ENCODE measurements at places on chromosomes 7 and 10. TPM values are rescaled to one million over a fixed set of nuclear protein-coding genes. Genes with fewer than 3 reads are reported as not detected.

GRCh38 chr7:35379481-35379880 is 125.6 kb upstream of the TBX20 start:
- H3K27me3 ChIP-seq, result no peaks in the 10 kb centered on the region
- no peak overlapping the region for H3K4me3 ChIP-seq
- peak; percentile 9 for DNase-seq
- H3K27ac ChIP-seq, result no peak overlapping the region
- no peaks in the 10 kb centered on the region for H3K36me3 ChIP-seq
- H3K4me1 ChIP-seq, result no peaks in the 10 kb centered on the region

- no peak overlapping the region for H3K4me3 ChIP-seq
- peaks cover 23% of the 10 kb centered on the region for H3K4me1 ChIP-seq
- no peaks in the 10 kb centered on the region for H3K36me3 ChIP-seq
- peak overlapping the region; percentile 81 for H3K27ac ChIP-seq
- no peaks in the 10 kb centered on the region for H3K27me3 ChIP-seq
Measured at GRCh38 chr7:131225619-131226513, 101.8 kb upstream of the MKLN1 start.

DNA sequence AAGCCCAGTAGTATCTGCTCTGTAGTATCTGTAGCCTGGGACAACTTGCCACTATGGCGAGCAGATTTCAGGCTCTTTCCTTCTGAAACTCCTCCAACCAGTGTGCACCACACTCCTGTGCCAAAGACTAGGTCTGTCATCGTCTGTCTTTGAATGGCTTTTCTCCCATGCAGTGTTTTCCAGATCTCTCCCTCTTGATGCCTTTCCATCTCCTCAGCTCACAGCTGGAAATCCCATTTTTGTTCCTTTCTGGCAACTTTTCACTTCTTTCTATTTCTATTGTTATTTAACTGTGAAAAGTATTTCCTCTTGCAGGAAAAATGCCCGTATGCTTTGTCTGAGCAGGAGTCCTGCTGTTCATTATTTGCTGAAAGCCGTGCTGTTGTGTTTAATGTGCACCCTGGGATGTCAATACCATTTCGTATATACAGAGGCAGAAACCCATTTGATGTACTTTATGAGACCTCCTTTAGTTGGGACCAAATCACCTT is 373.7 kb downstream of the PHTF2 start:
- H3K27me3 ChIP-seq, result no peaks in the 10 kb centered on the region
- H3K27ac ChIP-seq, result no peak overlapping the region
- no peaks in the 10 kb centered on the region for H3K4me1 ChIP-seq
- no peak for DNase-seq
- no peak overlapping the region for H3K4me3 ChIP-seq

DNA sequence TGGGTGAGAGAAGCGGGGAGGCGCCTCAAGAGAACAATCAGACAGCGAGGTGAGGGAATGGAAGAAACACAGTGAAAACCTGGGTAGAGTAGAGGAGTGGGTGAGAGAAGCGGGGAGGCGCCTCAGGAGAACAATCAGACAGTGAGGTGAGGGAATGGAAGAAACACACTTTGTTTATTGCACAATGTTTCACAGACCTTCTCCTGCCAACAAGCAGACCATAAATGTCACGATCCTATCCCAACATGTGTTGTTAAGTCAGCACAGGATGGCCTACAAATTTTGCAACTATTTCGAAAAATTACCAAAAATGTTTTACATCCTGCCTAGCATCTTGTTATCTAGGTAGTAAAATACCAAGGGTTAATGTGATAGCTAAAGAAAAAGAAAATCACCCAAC is 115.3 kb downstream of the JAZF1 start:
- no peak for DNase-seq
- H3K36me3 ChIP-seq, result no peaks in the 10 kb centered on the region
- no peaks in the 10 kb centered on the region for H3K27me3 ChIP-seq
- no peak overlapping the region for H3K4me3 ChIP-seq
- H3K4me1 ChIP-seq, result peaks cover 28% of the 10 kb centered on the region
- peak overlapping the region; percentile 80 for H3K27ac ChIP-seq

- H3K4me3 ChIP-seq, result no peak overlapping the region
- peaks cover 11% of the 10 kb centered on the region for H3K27me3 ChIP-seq
- no peak for DNase-seq
- H3K27ac ChIP-seq, result no peak overlapping the region
- H3K4me1 ChIP-seq, result peaks cover 11% of the 10 kb centered on the region
Measured at GRCh38 chr7:713488-714230, 12.8 kb upstream of the DNAAF5 start.

Gene EBLN1
- not detected for total RNA-seq

Gene SPACDR
- total RNA-seq, result not detected

GRCh38 chr7:38506004-38506403 is 125.2 kb downstream of the AMPH start:
- no peak overlapping the region for H3K4me3 ChIP-seq
- no peak overlapping the region for H3K27ac ChIP-seq
- H3K36me3 ChIP-seq, result no peaks in the 10 kb centered on the region
- H3K4me1 ChIP-seq, result no peaks in the 10 kb centered on the region

Gene LLCFC1
- total RNA-seq, result not detected

GRCh38 chr10:34396663-34397062 is 418.4 kb downstream of the PARD3 start:
- H3K27me3 ChIP-seq, result no peaks in the 10 kb centered on the region
- H3K4me3 ChIP-seq, result no peak overlapping the region
- DNase-seq, result no peak
- H3K36me3 ChIP-seq, result no peaks in the 10 kb centered on the region

Gene CCL26
- not detected for total RNA-seq

DNA sequence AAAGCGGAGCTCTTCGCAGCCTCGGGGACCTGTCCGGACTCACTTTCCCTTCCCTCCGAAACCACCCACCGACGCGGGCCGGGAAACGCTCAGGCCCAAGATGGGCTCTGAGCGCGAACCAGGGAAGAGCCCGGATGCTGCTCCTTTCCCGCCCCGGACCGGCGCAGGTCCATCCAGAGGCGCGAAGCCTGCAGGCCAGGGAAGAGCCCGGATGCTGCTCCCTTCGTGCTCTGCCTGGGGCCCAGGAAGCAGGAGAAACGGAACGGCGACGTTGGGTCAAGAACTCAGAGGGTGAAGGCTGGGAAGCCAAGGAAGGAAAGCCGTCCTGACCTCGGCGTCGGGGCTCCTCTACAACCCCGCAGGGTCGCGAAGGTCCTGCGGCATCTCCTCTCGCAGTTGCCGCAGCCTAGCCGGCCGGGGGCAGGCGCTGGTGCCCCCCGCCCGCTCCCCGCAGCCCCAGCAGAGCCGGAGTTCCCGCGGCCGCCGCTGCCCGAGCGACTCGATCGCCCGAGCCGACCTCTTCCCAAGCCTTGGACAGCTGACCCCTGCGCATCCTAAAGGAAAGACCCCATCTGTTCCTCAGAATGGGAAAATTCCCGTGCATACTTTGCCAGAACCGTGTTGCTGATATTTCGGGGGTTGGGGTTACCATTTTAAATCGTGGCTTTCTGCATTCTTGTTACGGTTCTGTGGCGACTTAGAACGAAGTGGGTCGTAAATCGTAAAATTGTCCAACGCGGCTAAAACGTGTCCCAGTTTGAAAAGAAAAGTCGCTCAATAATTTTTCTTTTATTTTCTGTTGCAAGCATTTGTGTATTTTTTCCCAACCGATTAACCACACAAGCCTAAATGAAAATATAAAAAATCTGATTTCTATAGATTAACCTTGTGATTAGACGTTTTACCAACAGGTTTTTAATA is 7.5 kb downstream of the HOXA1 start:
- no peak overlapping the region for H3K27ac ChIP-seq
- peaks cover 36% of the 10 kb centered on the region for H3K27me3 ChIP-seq
- H3K4me3 ChIP-seq, result no peak overlapping the region
- H3K4me1 ChIP-seq, result no peaks in the 10 kb centered on the region
- DNase-seq, result no peak

Gene CNPY4
- total RNA-seq, result 8.7 TPM

DNA sequence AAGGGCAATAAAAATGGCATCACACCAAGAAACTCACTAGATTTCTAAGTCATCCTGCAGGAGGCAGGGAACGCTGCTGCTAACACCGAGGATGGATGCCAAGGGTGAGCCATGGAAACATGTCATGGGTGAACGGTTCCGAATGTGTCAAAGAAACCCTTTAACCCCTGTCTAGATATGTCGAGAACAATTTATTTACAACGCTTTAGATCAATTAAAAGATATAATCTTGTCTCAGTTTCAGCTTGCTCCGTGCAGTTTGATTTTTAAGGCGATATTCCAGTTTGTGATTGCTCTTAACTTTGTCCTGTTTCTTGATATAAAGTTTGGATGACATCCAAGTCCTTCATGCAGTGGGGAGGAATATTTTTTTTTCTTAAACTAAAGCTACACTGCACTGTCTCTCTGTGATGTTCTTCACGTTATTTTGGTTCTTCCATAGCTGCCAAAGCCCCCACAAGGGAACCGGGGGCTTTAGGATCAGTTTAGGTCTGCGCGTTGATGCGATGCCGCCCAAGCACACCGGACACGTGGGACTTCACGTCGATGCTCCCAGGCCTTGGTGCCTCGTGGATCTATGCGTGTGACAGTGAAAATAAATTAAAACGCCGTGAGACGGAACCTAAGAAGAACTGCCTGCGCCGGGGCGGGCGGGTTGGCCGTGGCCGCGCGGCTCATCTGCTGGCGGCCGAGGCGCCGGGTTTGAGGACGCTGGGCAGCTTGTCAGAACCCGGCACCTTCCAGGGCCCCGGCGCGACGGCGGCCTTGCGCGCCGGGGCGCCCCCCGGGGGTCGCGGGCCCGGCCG is 220.3 kb downstream of the PHTF2 start:
- H3K27ac ChIP-seq, result peak overlapping the region; percentile 89
- H3K27me3 ChIP-seq, result no peaks in the 10 kb centered on the region
- H3K36me3 ChIP-seq, result no peaks in the 10 kb centered on the region
- peak; percentile 44 for DNase-seq
- peaks cover 27% of the 10 kb centered on the region for H3K4me1 ChIP-seq

DNA sequence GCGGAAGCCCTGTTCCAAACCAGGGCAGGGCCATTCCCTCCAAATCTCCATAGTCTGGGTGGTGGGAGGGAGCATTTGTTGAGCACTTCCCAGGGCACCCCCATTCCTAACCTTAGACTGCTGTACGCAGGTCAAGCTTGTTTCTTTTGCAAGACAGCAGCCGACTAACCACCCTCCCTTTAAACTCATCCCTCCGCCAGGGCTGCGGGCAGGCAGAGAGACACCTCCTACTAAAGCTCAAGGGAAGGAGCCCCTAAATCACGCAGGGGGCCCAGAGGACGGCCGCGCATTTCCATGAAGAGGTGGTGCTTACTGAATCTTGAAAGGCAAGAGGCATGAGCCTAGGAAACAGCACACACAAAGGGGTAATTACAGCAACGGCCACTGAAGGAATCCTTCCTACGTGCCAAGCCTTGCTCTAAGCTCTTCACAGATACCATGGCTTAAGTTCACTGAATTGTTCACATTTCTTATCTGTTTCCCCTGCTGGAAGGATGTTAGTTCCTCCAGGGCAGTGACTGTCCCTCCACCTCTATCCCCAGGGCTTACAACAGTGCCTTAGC is 90.0 kb downstream of the PROSER2 start:
- no peak overlapping the region for H3K27ac ChIP-seq
- no peak for DNase-seq

Gene IL15RA
- 3.7 TPM for total RNA-seq

GRCh38 chr7:3215624-3216585 is 85.1 kb upstream of the SDK1 start:
- no peaks in the 10 kb centered on the region for H3K36me3 ChIP-seq
- peaks cover 11% of the 10 kb centered on the region for H3K27me3 ChIP-seq
- H3K4me3 ChIP-seq, result no peak overlapping the region
- DNase-seq, result no peak
- H3K27ac ChIP-seq, result no peak overlapping the region

All from transverse colon (tissue), 4 donors.